ENCODE measurements at places on chromosomes 6 and 20.

DNA sequence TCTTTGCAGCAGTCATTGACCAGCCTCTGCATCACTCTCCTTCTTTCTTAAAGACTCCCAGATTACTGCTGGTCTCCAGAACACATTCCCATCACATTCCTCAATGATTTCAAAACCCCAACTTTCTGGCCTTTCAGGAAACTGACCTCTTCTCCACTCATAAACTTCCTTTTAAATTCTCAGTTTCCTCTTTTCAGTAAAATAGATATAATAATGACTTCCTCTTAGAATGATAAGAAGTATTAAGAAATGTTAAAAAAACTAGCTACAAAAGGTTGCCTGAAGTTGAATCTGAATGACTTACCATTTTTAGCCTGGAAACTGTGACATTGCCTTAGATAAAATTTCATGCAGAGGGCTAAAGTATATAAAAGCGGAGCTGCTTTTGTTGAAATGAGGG is 239.3 kb downstream of the OGFRL1 start:
- no peak for DNase-seq

DNA sequence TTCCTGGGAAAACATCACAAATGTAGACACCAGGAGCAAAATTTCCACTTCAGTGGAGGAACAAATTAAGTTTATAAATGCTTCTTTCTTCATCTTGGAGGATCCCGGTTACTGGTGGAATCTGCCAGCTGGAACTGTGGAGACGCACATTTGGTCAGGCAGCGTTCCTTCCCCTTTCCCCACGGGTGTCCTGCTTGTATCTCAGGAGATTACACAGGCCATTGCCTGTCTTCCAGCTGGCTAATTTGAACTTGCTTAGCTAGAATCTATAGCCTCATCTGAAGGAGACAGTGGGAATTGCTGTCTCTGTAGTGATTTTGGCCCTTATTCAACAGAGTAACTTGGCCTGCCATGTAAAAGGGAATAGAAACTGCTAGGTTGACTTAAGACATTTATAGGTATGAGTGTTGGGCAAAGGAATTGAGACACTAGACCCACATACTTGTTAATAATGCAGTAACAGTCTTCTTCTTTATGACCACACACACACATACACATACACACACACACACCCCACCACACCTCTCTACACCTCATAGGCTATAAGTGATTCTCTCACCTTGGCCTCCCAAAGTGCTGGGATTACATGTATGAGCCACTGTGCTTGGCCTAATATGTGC is 34.4 kb downstream of the TSBP1 start:
- no peak for DNase-seq

DNA sequence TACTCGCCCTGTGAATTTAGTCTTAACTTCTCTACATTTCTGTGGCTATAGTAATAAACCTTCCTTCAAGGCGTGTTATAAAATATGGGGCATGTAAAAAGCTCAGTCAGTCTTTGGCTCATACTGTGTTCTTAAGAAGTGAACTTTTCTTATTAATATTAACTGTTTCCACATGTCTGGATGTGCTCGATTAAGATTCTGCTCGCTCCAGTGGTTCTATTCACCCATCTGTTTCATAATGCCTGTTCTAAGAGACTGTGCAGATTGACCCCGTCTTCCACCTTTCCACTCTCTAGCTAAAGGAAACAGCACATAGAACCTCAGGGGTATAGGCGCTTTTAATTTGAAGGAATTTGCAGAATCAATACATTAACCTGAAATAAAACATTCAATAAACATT is 99.9 kb downstream of the L3MBTL3 start:
- DNase-seq: no peak

DNA sequence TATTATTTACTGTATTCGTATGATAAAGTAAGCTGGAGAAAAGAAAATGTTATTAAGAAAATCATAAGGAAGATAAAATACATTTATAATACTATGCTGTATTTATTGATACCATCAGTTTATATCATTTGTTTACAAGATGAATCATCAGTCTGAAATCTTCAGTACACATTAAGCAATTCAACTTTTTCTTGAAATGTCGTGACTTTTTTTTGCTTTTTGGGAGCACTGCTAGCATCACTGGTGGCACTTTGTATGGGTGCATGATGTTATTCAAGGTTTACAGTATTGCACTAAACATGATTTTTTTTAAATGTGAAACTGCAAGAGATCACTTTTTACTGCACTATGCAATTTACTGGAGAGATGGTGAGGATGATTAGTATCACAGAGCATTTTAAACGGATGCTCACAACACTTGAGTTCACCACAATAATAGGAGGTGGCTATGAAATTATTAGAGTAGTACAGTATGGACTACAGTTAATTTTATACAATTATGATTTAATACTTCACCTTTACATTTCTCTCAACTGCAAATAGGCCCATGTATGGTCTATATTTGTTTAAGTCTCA is 85.9 kb downstream of the SNAP25 start:
- DNase-seq: no peak

DNA sequence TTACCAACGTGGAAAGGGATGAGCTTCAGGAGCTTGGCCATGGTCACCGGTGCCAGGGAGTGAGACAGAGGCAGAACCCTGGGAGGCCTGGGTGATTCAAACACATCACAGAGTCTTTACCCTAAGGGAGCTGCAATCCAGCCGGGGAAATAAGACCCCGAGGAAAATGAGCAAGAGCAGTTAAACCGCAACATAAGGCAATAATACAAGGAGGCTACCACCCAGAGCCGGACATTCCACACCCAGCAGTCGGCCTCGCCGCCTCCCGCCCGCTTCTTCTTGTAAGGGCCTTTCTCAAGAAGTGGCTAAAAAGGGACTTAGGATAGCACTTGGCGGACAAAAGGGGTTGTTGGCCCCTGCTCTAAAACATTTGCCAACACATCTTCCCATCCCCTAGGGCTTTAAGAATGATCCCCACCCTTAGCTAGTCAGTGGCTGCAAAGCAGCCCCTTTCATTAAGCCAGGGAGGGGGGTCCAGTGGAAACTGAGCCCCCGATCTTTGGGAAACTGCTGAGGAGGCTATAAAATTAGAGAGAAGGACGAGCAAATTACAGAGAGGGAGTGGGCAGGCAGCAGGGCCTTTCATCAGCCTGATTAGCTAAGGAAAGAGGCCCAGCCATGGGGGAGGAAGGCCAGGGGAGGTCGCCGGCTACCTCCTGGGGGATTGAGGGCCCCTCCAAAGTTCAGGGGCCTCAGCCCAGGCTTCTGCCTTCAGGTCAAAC is 34.3 kb downstream of the SNX5 start:
- no peak for DNase-seq

- DNase-seq: no peak
These were observed 407.1 kb upstream of the RUNX2 start for GRCh38 chr6:44920952-44921491.

DNA sequence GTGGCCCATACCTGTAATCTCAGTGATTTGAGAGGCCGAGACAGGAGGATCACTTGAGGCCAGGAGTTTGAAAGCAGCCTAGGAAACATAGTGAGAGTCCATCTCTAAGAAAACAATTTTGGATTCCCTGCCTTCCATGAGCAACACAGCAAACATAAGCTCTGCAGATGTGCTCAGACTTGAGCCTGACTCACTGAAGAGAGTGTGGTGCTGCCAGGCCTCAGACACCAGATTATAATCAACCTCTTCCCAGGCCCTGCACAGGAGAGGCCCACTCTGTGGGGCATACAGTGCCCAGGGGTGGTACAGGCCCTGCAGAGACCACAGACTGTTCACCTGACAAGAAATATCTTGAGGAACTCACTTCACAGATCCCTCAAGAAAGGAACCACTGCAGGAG is 19.9 kb downstream of the HLA-DPB1 start:
- DNase-seq: no peak

DNA sequence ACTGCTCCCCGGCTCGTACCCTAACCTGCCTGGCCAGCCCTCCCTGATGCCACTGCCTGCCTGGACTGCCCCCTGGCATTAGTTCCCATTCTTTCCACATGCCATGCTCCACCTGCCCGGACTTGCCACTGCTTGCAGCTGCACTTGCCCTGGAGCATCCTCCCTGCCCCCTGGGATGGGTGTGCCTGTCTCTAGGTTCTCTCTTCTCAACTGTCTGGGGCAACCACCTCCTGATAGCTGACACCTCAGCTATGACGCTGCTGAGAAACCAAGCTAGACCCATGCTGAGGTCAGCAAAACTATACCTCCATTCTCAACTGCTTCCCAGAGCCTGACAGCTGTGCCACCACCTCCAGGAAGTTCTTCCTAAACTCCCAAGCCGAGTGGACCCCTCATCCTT is 72.1 kb downstream of the PERP start:
- no peak for DNase-seq

DNA sequence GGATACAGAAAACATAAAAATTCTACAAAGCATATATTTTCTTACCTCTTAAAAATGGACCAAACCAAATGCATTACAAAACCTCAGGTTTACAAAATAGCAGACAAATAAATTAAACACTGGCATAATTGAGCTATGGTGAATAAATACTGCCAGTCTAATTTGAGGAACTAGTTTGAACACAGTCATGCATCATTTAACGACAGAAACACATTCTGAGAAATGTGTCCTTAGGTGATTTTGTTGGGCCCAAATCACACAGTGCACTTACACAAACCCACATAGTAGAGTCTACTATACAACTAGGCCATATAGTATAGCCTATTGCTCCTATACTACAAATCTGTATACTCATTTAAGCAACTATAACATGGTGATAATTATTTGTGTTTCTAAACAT is 215.6 kb downstream of the FOXC1 start:
- no peak for DNase-seq

- DNase-seq: no peak
These were observed 245.6 kb downstream of the KIF16B start for GRCh38 chr20:16327606-16328005.

- no peak for DNase-seq
These were observed 86.0 kb upstream of the TPD52L1 start for GRCh38 chr6:125067552-125067951.

DNA sequence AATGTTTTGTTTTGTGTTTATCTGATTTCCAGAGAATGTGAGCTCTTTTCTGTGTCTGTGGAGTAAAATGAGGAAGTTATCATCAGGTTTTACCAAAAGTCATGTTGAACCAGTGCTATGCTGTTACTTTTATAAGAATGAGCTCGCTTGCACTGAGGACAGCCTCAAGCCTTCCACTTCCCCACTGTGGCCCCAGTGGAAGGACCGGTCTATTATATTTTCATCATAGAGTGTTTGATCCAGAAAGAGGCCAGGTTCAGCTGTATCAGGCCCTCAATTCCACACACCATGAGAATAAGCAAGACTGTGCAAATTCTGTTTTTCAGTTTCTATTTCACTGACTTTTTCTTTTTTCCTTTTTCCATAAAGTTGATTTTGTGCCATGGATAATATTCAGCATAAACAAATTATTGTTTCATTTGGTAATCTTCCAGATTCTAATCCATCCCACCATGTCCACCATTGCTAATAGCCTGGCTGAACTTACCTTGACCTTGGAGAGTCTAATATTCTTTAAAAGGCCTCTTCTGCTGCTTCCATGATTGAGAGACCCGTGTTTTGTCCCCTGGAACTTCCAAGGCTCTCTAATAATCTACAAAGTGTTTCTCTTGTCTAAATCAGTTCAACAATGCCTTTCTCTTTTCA is 286.2 kb downstream of the THBS2 start:
- DNase-seq: no peak

Measured in substantia nigra (tissue), 51 donors.